ENCODE measurements at places on chromosomes 1 and 21.

GRCh38 chr1:29621826-29622435, 385.6 kb downstream of the PTPRU start:
- DNase-seq = peak; percentile 64

GRCh38 chr1:198773030-198773429, 134.2 kb downstream of the PTPRC start:
- DNase-seq = no peak

GRCh38 chr21:30083225-30083945, 83.2 kb downstream of the CLDN17 start:
- no peak for DNase-seq

DNA sequence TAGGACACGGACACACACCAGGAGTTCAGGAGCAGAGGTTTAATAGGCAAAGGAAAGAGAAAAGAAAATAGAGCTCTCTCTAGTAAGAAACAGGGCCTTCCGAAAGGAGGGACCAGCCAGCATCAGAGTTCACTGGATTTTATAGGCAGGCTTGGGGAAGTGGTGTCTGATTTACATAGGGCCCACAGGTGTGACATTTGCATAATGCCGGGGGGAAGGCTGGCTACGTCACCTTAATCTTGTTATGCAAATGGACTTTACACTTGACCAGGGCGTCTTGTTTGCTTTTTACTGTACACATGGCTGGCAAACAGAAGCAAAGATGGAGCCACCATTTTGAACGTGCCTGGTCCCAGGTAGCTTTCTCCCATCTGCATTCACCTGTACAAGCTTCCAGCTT, at the start of gene OR14A16:
Gene OR14A16, minus strand, starts transcription at position 97 of the 400 bp plus-strand sequence. CDS start 8,390 bp downstream, outside the sequence.
- no peak for DNase-seq

DNA sequence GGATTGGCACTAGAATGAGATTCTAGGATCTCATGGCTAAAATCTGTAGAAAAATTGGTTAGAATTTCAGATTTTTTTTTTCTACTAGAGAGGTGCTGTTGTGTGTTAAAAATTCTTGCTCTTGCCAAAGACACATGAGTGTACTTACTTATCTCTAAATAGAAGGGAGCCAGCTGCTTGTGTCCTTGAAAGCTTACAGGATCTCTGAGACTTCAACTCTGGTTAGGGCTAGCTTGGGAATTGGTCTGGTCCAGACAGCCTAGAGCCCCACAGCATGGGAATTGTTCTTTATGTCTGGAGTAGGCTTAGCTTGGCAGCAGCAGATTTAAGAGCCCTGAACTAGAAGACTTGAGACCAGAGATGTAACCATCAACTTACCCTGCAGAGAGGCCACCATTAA, 37.3 kb downstream of the MACO1 start:
- no peak for DNase-seq

GRCh38 chr1:110607536-110608230, 1.5 kb upstream of the KCNA2 start:
- DNase-seq = no peak

DNA sequence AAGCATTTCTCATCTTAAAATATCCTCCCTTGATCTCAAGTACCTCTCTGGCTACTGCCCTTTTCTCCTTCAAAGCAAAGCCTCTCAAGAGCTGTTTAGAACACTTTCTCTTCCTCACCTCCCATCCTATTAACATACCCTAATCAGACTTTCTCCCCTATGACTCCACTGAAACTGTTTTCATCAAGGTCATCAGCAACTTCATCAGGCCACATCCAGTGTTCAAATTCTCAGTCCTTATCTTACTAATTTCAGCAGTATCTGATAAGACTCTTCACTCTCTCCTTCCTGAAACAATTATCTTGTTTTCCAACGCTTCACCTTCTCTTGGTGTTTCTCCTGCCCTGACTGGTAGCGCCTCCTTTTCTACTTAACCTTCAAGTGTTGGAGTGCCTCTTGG, 1.5 kb upstream of the RAP1A start:
- DNase-seq = no peak

DNA sequence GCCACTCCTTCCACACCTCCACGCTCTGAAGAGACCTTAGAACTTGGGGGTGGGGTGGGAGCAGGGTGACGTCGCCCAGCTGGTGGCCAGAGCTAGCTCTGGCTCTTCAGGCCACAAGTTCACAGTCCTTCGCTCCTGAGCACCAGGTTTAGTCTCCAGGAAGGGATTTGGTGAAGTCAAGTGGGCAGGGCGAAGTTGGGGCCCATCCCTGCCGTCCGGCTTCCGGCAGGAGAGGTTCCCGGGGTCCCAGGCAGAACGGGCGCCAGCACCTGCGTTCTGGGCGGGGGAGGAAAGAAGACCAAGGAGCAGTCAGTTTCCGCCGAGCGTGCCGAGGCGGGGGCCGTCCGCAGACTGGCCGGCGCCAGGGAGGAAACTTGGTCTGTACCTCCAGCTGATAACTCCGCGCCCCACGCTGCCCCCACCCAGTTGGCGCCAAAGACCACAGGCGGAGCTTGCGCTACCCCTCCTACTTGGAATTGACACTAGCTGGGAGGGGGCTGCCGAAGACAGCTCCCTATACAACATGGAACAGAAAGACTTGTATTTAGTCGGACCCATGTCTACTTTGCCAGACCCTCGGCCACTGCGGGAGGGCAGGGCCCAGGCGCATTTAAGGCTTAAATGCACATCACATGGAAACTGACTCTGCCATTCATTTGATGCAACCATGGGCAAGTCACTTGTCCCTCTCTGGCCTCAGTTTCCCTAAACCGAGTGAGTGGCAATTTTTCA, 995 bp downstream of the ID3 start:
- DNase-seq = no peak

- no peak for DNase-seq
These were observed 15.4 kb upstream of the NASP start for GRCh38 chr1:45568421-45568820.

- DNase-seq = no peak
These were observed 20.7 kb downstream of the CD1B start for GRCh38 chr1:158310623-158311022.

DNA sequence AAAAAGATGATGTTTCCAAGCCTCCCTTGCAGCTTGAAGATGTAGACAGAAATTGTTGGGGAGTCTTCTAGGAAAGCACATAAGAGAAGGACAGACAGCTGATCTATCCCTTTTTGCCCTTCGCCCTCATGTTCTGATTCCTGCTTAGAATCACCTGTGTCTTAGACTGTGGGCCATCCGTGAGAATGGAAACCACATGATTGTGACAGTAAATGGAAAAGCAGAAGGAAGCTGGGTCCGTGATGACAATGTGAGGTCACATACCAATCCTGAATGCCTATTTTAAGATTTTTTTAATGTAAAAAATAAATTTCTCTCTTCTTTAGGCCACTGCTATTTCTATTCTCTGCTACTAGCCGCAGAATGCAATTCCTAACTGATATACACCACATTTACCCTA, 67.7 kb upstream of the C1orf87 start:
- no peak for DNase-seq

DNA sequence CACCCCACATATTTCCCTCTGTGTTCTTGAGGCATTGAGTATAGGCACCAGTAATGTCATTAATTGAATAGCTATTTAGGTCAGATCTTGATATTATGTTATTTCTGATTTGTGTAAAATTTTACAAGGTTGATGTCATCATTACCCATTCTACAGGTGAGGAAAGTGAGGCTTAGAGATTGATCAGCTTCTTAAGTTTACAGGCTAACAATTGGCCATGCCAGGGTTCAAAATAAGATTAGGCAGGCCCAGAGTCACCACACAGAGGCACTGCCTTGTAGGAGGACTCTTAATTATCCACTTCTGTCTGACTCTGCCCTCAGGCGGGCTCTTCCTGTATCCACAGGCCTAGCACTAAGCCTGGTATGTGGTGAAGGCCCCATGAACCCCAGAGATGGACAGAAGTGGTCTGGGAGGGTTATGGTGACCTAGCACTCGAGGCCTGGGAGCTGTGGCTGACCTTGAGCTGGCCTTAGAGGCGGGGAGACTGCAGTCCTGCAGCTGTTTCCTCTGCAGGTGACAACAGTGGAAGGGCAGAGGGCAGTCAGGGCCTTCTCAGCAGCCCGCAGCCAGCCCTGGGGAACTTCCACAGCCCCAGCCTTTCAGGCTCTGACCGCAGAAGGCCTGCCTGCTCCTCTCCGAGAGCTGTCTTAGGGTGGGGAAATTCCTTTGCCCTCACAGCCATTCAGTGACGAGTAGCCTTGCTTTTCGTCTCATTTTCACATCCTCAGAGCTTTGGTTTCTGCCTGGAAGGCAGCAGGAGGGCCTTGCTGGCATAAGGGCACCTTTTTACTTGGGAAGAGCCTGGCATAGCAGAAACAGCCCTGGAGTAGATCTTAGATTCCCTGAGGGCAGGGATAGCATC, 12.2 kb downstream of the ZDHHC18 start:
- no peak for DNase-seq

DNA sequence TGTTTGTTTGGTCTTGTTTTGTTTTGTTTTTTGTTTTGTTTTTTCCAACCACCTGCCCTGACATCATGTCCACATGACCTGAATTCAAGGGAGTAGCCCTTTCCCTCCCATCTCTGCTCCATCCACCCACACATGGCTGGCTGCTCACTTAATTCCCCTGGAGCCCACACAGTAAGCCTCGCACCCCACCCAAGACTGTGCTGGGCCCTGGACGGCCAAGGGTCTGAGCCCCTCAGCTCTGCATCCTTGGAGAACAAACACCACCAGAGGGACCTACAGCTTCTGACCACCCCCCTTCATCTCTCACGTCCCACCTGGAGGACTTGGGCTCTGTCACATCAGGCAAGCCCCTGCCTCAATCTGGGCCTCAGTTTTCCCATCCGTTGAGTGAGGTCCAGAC, 39.1 kb downstream of the MATN1 start:
- no peak for DNase-seq

- DNase-seq = no peak
These were observed 128.4 kb upstream of the SOD1 start for GRCh38 chr21:31530897-31531705.

DNA sequence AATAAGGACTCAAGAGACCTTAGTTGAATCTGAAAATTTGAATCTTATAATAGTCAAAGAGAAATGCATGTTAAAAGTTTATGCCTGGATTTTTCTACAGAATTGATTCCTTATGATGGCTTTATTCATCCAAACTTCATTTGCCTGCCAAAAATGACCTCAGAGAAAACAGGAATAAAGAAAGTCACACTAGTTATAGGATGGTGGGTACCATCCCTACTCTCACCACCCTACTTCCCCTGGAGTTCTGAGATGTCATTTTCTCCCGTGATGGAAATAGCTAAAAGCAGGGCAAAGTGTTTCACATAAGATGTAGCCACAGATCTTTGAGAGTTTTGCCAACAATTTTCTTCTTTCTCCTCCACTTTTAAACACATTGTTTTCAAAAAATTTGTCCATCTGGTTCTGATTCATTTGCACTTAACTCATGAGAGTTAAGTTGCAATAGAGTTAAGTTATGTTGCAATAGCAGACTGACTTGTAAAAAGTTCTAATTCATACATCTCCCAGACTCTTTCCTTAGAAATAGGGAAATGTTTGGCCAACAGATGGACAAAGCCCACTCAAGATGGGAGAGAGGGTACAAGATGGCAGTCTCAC, 384.6 kb downstream of the PLPP3 start:
- no peak for DNase-seq

GRCh38 chr1:4019147-4019521, 119.1 kb upstream of the C1orf174 start:
- DNase-seq = no peak

- DNase-seq = no peak
These were observed 50.2 kb downstream of the RABGAP1L start for GRCh38 chr1:174209347-174210187.

GRCh38 chr1:44040846-44041245, 9.6 kb upstream of the SLC6A9 start:
- no peak for DNase-seq

DNA sequence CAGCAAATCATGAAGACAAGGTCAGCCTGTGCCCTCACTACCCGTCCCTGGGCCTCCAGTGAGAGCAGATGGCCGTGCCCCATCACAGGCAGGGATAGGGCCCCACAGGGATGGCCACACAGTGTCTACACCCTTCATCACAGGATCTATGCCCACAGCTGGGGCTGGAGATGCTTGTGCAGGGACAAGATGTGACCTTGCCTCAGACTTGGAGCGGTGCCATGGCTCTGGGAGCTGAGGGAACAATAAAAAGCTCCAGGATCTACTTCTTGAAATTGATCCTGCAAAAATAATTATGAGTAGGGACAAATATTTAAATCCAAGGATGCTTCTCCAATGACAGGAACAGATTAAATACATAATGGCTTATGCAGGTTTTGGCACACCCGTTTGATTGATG, 25.4 kb upstream of the TCEA3 start:
- no peak for DNase-seq

DNA sequence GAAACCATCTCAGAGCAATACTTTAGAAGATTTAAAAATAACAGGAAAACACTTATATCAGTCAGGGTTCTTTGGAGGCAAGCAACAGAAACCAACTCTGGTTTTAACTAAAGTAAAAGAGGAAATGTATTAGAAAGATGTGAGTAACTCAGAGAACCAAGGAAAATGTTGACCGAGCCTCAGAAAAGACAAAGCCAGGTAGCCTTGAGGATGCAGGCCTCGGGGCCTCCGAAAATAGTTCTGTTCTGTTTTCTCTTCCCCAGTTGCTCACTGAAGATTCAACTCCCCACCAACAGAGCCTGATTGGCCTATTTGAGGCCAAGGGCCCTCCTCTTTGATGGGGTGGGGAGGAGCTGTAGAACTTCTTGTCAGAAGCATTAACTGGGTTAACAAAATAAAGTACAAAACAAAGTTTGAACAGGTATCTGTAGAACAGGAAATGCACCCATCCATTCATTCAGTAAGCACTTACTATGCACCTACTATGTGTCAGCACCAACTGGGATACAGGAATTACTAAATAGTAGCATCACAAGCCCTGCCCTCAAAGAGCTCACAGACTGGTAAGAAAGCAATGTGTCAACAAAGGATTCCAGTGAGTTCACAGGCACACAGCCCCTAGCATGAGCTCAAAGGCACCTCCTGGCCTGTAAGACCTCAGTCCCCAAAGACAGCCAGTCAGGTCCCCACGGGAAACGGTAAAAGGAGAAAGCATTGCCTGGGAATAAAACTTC, 12.6 kb downstream of the SLAMF8 start:
- no peak for DNase-seq

GRCh38 chr1:236168716-236169429, 26.5 kb downstream of the GPR137B start:
- DNase-seq = no peak

DNA sequence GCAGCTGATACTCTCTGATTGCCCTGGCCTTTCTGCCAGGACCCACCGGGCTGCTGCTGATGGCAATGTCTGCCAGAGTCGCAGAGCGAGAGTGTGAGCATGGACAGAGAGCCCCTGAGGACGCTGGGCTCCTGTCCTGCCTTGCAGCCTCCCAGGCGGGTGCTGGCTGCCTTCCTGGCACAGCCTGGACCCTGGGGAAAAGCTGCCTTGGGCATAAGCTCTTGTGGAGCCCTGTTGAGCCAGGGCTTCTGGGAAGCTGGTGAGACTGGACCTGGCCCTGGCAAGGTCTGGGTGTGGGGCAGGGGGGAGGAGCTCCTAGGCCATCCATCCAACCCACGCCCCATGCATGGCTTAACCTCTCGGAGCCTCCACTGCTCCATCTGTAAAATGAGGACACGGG, 105.8 kb upstream of the WNT4 start:
- DNase-seq = no peak

GRCh38 chr1:89608319-89608983, 24.5 kb upstream of the LRRC8C start:
- no peak for DNase-seq

- no peak for DNase-seq
These were observed 60.6 kb downstream of the PTPRC start for GRCh38 chr1:198699167-198700015.

- DNase-seq = no peak
These were observed 187.3 kb downstream of the SLC44A5 start for GRCh38 chr1:75423616-75424015.

All from vagina (tissue), 2 donors.